ENCODE measurements at places on chromosomes 3 and 15.

- no peak for DNase-seq
Measured at GRCh38 chr15:39588531-39589192, 7.8 kb downstream of the THBS1 start.

DNA sequence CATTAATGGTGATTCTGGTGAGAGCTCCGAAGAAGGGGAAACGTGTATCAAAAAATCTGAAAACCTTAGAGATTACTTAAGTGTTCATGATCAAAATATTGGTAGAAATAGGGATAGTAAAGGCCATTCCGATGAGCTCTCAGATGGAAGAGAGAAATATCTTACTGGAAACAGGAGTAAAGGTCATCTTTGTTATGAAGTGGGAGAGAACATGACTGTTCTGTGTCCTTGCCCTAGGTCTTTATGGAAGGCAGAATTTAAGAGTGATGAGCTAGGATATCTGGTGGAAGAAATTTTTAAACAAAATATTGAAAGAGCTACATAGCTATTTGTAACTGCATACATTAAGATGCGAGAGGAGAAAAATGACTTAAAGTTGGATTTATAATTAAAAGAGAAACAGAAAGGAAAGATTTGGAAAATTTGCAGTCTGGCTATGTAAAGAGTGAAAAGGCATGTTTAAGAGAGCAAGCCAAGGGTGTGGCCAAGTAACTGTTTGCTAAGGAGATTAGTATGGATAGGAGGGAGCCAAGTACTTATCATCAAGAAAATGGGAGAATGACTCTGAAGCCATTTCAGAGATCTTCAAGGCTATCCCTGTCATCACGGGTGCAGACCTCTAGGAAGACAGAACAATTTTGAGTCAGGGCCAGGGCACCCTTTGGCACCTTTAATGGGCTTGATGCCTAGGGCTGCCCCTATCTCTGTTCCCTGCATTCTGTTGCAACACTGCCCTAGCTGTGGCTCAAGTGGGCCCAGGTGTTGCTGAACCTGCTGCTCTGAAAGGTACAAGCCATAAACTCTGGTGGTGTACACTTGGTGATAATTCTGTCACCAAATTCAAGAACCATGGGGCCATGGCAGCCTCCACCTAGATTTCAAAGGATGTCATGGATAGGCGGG lies 27.3 kb downstream of the SLMAP start:
- no peak for DNase-seq

- no peak for DNase-seq
Measured at GRCh38 chr3:126135071-126135405, 45.3 kb downstream of the ALDH1L1 start.

GRCh38 chr3:123802007-123802625 lies 82.0 kb downstream of the MYLK start:
- no peak for DNase-seq

- no peak for DNase-seq
Measured at GRCh38 chr3:13600950-13601691, 52.2 kb downstream of the FBLN2 start.

DNA sequence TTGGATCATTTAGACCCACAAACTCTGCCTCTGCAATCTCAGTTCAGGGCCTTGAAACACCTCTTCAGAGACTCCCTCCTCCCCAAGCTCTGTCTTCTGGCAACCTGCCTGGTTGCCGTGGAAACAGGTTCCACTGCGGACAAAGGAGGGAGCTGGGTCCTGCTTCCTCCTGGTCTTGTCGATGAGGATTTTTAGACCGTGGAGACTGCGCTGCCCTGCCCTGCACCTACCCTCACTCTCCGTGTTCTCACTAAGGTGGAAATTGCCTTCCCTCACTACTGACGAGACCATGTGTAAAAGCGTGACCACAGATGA lies at the start of gene RTP1:
Gene RTP1, plus strand, starts transcription at position 152 of the 315 bp plus-strand sequence. Its CDS starts 30 bp downstream, at position 182.
- no peak for DNase-seq

- no peak for DNase-seq
Measured at GRCh38 chr3:129119365-129120100, 2.1 kb downstream of the RAB43 start.

DNA sequence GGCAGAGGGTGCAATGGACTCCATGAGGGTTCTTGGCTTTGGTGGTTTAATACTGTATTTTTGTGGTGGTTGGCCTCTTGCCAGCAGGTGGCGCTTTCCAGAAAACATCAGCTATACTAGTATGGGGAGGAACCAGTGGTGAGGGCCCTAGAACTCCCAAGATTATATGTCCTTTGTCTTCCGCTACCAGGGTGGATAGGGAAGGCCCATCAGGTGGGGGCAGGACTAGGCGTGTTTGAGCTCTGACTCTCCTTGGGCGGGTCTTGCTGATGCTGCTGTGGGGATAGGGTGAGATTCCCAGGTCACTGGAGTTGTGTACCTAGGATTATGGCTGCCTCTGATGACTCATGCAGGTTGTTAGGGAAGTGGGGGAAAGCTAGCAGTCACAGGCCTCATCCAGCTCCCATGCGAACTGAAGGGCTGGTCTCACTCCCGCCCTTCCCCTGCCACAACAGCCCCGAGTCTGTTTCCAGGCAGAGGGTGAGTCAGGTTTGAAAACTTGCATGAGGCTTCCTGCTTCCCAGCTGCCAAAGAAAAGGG lies 357.7 kb downstream of the OTOL1 start:
- DNase-seq: no peak

- no peak for DNase-seq
Measured at GRCh38 chr3:178075344-178075743, 460.9 kb upstream of the KCNMB2 start.

DNA sequence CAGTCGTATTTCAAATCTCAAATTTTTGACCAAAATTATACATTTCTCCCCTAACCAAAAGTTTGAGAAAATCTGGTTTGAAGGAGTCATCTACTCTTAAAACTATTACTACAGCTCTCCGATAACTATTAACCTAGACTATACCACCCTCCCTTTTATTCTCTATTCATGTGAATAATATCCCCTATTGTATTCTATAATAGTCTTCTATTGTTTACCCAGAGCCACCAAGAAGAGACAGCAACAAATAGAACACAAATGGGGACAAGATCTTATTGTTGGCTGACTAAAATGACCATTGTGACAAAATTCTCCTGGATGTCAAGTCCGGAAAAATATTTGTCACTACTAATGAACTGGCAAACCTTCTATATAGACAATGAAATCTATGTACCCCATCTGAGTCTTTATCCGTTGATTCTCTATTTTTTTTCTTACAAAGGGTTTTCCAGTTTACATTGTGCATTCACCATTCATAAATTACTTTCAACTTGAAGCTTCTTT lies 618.0 kb downstream of the CADM2 start:
- no peak for DNase-seq

DNA sequence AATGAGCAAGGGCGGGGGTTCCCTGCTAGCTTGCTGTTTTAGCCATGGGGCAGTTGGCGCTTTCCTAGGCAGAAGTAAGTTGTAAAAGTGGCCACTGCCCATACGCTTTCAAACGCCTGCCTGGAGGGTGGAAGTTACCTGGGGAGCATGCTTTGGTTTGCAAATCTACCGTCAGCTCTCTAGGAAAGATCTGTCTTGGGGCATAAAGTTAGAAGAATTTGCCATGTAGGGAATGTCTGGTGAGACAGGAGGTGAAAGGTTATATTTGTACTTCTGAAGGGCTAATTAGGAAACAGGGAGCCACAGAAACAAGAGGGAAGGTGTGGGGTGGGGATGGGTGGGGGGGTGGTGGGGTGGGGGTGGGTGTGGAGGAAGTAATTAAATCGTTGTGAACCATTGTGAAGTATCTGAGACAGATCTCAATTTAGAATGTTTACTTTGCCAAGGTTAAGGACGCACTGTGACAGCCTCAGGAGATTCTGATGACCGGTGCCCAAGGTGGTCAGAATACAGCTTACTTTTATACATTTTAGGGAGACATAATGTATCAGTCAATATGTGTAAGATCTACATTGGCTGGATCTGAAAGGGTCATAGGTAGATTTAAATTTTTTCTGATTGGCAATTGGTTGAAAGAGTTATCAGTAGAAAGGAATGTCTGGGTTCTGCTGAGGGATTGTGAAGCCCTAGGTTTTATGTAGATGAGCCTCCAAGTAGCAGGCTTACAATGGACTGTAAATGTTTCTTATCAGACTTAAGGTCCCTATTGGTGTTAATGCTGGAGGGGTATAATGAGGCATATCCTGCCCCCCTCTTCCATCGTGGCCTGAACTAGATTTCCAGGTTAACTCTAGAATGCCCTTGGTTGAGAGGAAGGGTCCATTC lies 62.0 kb upstream of the GCNT3 start:
- DNase-seq: no peak

DNA sequence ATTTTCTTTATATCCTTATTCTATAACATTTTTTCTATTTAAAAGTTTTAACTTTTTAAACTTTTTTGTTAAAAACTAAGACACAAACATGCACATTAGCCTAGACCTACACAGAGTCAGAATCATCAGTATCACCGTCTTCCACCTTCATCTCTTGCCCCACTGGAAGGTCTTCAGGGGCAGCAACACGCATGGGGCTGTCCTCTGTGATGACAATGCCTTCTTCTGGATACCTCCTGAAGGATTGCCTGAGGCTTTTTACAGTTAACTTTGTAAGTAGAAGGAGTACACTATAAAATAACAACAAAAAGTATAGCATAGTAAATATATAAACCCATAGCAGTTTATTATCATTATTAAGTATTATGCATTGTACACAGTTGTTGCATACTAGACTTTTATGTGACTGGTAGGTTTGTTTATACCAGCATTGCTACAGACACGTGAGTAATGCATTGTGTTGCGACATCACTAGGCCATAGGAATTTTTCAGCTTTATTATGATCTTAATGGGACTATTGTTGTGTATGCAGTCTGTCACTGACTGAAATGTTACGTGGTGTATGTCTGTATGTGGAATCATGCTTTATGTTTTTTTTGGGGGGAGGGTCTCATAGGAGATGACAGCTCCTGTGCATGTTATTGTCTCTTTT lies 18.2 kb downstream of the ATP1B3 start:
- no peak for DNase-seq

DNA sequence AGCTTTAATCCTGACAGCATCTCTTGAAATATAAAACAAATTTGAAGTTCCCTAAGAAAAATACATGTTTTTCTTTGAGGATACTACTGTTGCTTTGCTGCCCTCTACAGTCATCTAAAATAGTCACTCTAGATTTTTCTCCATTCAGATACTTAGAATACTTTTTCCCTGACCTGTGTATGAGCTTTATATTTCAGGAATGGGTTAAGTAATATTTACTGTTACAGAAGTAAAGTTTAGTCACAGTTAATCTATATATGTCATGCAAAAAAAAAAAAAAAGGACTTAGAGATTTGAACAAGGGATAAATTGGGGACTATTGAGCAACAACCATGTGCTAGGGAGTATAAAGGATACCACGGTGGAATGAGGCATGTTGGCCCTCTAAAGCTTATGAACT lies 8.8 kb downstream of the NECTIN3 start:
- DNase-seq: no peak

DNA sequence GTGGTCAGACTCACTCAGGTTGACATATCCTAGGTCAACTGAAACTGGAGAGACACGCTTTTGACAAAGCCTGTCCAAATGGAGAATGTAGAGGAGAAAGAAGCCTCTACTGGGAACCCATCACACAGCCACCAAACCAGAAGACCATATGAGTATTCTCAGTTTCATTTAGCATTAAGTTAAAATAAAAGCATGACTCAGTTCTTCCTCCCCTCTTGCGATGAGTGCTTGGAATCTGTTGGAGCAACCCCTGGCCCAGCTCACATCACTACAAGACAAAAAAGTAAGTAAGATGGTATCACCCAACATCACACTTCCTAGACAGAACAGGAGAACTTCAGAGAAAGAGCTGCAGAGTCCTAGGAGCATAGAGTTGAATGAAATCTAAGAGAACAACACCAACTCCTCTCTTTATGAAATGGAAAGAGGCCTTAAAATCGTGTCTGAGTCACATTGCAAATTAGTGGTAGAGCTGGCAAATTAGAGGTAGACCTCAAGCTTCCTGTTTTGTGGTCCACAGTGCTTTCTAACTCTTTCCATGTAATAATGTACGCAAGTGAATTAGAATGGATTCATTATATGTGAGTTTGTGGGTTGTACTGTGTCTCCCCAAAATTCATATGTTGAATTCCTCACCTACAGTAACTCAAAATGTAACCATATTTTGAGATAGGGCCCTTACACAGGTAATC lies 51.2 kb downstream of the FGF12 start:
- no peak for DNase-seq

- DNase-seq: no peak
Measured at GRCh38 chr15:78831229-78832207, 20.3 kb upstream of the ADAMTS7 start.

DNA sequence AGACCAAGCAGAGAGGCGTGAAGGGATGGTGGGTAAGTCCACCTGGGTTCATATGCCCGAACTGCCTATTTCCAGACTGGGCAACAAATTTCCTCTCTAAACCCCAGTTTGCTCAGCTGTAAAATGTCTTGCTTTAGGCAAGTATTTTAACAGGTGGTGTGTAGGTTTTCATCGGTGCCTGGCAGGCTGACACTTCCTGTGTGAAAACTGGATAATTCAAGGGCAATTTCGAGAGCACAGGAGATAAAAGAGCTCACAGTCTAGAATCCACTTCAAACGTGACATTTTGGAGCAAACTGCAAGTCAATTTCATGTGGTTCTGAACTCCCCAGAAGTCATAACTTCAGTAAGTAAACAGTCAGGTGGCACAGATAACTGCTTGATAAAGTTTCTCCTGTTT lies 112.2 kb downstream of the OXNAD1 start:
- no peak for DNase-seq

DNA sequence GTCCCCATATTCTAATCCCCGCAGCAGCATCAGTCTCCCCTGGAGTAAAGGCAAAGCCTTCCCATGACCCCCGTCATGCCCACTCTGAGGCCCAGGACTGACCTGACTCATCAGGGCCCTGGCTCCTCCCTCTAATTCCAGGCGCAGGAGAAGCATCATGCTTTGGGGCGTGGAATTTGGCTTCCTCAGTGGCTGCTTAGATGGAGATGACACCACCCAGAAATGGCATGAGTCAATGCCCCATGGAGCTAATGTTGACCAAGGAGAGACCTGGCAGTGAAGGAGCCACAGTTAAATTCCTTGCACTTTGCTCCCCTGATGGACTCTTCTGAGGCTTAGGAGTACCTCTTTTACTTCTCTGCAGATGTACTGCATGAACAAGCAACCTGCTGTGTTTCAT lies 204.2 kb upstream of the PROK2 start:
- DNase-seq: no peak

DNA sequence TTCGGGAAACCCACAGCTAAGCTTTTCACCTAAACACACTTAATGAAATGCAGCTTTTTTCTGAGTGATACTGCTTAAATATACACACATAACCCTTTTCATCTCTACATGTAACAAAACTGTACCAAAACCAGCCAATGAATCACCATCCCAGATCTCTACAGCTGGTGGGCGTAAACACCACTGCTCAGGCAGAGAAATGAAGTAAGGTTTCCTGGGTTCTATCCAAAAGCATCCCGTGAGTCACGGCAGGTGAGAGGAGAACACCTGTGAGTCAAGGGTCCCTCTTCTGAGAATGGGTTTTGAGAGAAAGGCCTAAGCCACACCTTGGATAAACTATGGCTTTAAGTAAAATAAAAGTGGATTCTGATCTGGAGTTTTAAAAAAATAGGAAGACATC lies 2.6 kb downstream of the CLDN1 start:
- DNase-seq: peak; percentile 43
